Stimulated activated CD8-positive, alpha-beta memory T cell treated with anti-CD3 and anti-CD28 coated beads, Interleukin-4, amount 100 ng/mL, for 24 hours (primary cell): ENCODE measurements at places on chromosomes 3 and 15.

DNA sequence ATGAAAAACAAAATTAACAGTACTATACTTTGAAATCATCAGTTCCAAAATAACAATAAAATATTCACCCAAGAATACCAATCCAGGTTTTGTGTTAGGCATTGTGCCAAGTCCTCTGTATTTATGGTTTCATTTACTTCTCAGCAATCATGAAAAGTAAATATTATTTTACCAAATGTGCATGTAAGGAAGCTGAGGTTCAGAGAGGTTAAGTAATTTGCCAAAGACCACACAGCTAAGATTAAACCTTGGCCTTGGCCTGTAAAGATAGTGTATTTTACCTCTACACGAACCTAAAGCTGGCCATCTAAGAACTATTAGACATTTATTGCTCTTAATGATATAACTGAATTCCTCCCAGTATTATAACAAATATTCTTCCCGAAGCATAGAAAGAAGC, 124.4 kb upstream of the SLC2A2 start:
- no peak for DNase-seq

DNA sequence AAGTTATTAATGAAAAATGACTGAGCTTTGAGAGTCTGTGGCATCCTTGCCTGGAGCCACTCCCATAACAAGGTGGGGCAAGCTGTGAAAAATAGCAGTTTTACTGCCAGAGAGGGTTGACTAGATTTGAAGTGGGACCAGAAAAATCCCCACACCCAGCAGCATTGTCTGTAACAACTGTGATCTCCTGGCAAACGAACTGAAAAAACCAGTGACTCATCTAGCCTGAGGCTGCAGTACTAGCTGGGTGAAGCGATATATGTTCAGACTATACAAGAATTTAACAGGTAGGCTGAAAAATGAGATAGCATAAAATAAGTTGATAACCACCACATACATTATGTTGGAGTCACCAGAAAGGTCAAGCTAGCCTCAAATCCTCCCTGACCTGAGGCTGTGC, 64.0 kb downstream of the DPH6 start:
- no peak for DNase-seq

- DNase-seq, result no peak
These were observed 44.4 kb downstream of the IL1RAP start for GRCh38 chr3:190558316-190558715.

DNA sequence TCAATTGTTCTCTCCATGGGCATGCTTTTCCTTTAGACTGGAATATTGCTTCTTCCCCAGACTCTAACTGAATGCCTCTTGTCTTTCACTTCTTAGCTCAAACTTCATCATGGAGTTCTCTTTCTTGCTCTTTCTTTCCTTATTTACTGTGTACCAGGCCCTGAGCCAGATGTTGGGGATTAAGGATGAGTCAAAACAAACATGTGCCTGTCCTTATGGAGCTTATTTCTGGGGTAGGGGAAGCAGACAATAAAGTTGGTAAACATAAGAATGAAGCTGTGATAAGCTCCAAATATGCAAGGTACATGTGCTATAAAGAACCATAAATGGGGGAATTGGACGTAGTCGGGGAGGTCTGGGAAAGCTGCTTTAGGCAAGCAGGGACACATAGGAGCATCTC, 145.8 kb downstream of the ALDH1A2 start:
- DNase-seq, result no peak

- no peak for DNase-seq
These were observed 28.8 kb upstream of the GYG1 start for GRCh38 chr3:148962513-148962912.

DNA sequence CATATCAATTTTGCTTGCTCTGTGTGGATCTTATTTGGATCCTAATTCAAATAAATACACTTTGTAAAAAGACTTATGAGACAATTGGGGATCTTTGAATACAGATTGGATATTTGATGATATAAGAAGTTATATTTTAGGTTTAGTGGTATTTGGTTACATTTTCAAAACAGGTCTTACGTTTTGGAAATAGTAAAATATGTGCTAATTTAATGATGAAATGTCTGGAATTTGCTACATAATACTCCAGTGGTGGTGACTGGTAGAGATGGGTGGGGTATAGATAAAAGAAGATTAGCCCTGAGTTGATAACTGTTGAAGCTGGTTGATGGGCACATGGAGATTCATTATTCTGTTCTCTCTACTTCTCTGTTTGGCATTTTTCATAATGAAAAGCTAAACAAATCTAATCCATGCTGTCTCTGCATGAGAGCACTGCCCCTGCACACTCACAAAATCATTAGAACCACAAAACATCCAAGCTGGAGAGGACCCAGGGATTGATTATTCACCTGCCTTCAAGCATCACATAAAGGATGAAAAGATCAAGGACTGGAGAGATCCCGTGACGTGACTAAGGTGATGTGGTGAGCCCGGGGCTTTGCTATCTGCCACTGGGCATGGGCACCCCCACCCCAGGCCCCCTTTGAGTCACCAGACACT, 58.9 kb downstream of the TLE3 start:
- no peak for DNase-seq

DNA sequence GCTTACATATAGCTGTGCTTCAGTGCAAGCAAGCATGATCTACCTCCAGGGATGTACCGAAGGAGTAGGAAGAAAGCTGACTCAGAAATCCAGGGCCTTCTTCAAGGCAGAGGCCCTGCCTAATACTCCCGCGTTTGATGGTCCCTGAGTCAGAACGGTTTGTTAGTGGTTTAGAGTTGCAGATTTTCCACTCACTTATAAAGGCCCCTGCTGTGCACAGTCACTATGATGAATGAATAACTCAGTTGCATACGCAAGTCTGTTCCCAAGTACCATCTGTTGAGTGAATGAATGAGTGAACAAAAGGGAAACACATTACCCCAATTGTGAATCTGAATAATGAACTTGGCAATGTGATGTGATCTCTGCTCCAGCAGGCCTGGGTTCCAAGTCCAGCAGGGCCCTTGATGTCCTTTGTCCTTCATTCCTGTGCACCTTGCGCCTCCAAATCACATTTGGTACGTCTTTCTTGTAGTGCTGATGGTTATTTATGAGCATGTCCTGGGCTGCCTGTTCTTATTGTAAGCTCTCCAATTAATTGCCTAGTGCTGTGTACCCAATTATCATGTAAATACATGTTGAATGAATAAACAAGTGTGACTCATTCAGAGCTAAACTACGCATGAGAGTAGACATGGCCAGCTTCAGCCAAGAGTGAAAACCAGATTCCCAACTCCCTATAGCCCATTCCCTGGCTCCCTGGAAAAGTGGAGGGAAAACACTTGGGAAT, 85.3 kb upstream of the LIMD1 start:
- no peak for DNase-seq

DNA sequence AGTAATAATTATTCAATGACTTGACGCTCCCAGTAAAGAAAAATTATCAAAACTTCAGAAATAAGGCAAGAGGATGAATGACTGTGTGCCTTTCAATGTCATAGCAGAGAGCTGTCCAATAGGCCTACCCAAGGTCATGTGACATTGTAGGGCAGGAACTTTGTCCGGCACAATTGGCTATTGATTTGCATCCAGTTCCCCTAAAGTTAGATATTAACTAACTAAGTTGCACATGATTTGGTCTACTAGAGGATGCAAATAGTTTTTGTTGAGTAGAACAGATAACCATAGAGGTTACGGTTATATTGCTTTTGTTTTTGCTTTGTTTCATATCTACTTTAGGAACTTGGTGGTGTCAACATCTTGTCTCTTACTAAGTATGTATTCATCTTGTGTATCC, 127.9 kb upstream of the PFN2 start:
- DNase-seq, result no peak

DNA sequence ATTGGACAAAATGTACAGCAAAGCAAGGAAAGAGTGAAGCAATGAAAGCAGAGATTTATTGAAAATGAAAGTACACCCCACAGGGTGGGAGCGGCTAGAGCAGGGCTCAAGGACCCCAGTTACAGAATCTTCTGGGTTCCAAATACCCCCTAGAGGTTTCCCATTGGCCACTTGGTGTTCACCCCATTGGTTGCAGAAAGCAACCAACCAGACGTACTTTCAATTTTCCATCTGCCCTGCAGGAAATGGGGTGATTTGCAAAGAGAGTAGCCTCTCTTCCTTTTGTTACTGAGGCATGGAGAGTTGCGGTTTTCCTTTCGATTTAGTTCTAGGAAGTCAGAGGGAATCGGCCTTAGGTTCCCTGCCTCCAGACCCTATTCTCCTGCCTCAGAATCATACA, 2.4 kb downstream of the PML start:
- DNase-seq, result no peak

DNA sequence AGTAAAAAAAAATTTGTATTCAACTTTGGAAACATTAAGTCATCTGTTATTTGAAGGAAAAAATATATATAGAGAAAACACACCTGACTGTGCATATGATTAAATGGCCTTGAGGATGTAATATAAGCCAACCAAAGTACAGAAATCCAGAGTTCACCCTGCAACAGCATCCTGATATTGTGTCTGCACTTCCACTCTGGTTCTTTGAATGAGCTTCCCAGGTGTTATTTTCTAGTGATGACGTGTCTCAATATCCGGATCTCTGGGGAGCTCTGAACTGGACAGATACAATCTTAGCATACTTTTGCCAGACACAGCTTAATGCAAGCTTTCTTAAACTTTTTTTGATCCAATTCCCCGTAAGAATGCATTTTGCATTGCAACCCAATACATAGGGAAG, 19.5 kb upstream of the PIK3CB start:
- no peak for DNase-seq

DNA sequence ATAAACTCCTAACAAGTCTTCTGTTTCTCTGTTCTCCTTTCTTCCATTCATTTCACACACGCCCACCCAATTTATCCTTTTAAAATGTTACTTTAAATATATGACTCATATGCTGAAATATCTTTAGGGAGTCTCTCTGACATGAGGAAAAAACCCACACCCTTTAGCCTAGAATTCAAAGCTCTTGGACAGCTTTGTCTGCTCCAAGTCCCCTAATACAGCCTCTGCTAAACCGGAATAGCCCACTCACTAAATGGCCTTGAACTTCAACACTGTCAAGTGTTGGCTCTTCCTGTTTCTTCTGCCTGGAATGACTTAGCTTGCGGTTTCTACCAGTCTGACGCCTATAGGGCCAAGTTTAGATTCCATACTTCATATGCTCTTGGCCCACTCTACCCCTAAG, 3.3 kb upstream of the CD96 start:
- DNase-seq, result no peak

DNA sequence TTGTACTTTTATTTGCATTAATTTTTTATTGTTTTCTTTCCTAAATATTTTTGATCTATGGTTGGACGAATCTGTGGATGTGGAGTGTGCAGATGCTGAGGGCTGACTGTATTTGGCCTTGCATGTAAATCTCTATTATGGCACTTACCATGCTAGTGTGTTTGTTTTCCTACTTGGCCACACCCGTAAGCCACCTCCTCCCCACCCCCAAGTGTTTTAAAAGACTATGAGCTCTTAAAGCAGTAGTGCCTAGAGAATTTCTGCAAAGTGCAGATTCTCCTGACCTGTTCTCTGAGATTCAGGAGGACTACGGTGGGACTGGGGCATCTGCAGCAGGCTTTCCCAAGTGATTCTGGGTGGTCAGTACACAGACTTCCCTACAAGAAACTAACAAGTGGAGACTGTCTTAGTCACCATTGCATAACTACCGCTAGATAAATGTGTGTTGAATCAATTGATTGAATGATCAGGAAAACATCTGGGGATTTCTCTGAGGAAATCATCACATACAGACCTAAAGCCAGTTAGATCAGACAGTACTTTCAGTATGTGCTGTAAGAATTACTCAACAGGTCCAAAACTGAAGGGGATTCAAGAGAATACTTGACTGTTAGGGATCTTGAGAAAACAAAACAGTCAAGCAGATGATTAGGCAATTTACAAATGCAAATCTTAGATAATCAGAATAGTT, 6.2 kb upstream of the TIPARP start:
- DNase-seq, result no peak

DNA sequence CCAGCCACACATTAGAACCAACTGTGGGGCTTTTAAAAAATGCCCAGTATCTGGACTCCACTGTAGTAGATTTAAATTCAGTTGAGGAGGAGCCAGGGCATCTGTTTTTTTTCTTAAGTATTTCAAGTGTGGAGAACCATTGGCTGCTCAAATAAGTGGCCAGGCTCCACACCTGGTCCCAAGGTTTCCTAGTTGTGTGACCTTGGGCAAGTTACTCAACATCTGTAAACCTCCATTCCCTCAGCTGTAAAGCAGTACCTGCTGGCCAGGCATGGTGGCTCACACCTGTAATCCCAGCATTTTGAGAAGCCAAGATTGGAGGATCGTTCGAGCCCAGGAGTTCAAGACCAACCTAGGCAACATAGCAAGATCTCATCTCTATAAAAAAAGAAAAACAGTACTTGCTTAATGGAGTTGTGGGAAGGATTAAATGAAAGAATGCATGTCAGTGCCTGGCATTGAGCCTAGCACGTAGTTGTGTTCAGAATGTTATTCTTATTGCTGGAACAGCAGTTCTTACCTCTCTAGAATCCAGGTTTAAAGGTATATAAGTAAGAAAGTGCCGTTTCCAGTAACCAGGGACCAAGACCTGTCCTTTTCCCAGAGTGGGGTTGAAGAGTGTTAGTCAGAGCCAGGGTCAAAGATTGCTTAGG, 2.0 kb downstream of the PPP1R14D start:
- DNase-seq, result no peak

DNA sequence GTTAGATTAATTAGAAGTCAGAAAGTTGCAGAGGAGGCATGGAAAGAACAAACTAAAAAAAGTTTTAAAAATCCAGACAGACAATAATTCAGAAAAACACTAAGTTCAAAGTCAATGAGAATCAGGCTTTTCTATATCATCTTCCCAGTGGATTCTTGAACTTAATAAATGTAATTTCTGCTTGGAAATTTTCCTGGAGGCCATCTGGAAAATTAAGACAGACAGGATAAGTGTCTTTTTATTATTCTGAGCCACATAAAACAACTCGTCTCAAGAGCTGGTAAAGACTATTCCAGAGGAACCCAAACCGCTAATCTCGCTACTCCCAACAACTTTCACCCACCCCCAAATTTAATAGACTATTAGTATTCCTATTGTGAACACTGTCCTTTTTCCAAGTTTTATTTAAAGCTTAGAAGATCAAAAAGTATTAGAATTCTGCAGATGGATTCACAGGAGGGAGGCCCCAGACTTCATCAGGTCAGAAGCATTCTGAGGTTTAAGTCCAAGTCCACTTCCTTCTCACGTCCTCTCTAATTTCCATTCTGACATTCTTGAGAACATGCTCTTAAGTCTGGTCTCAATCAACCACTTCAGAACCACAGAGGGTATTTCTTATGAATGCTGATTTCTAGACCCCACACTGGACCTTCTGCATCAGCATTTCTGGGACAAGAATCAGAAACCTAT, 61.3 kb downstream of the ERC2 start:
- no peak for DNase-seq
